ENCODE measurements at places on chromosomes 4 and X. TPM values are rescaled to one million over a fixed set of nuclear protein-coding genes. Genes with fewer than 3 reads are reported as not detected.

The TMSB15B gene
- 5.1 TPM for total RNA-seq

The ARSJ gene
- 5.3 TPM for total RNA-seq

The CENPU gene
- total RNA-seq: 1.7 TPM

The CT55 gene
- not detected for total RNA-seq

The MND1 gene
- total RNA-seq: not detected

The AFAP1 gene
- total RNA-seq: 64.5 TPM

The ASB9 gene
- 1.2 TPM for total RNA-seq

The FAM236B gene
- total RNA-seq: not detected

The MAGEB2 gene
- total RNA-seq: not detected

The HTRA3 gene
- total RNA-seq: 23.7 TPM

The PNMA6F gene
- not detected for total RNA-seq

The CSAG1 gene
- total RNA-seq: not detected

The CHRDL1 gene
- total RNA-seq: 183 TPM

The MSMO1 gene
- 114 TPM for total RNA-seq

The VEGFC gene
- 17.0 TPM for total RNA-seq

The CD40LG gene
- total RNA-seq: 0.31 TPM

The GC gene
- total RNA-seq: not detected

The TASL gene
- 5.3 TPM for total RNA-seq

The PCDH7 gene
- total RNA-seq: 12.9 TPM

The MPP1 gene
- total RNA-seq: 52.0 TPM

The ATP1B4 gene
- not detected for total RNA-seq

The ADGRG2 gene
- 5.3 TPM for total RNA-seq

The PHEX gene
- 0.09 TPM for total RNA-seq

The MYOZ2 gene
- total RNA-seq: 0.62 TPM

The RNF128 gene
- 3.0 TPM for total RNA-seq

The SYN1 gene
- 2.9 TPM for total RNA-seq

The MAGEA10 gene
- total RNA-seq: not detected

The TAF7L gene
- total RNA-seq: 0.18 TPM

The EDA2R gene
- 2.9 TPM for total RNA-seq

The PTPN13 gene
- total RNA-seq: 90.1 TPM

The XAGE1B gene
- not detected for total RNA-seq

The PSAPL1 gene
- total RNA-seq: 0.09 TPM

The PCDH10 gene
- 7.1 TPM for total RNA-seq

The LNX1 gene
- 7.9 TPM for total RNA-seq

The STARD8 gene
- 24.2 TPM for total RNA-seq

The GLOD5 gene
- total RNA-seq: not detected

The IGSF1 gene
- 18.2 TPM for total RNA-seq

All from sciatic nerve (tissue), 2 donors.